ENCODE measurements at places on chromosomes 13 and 19.

DNA sequence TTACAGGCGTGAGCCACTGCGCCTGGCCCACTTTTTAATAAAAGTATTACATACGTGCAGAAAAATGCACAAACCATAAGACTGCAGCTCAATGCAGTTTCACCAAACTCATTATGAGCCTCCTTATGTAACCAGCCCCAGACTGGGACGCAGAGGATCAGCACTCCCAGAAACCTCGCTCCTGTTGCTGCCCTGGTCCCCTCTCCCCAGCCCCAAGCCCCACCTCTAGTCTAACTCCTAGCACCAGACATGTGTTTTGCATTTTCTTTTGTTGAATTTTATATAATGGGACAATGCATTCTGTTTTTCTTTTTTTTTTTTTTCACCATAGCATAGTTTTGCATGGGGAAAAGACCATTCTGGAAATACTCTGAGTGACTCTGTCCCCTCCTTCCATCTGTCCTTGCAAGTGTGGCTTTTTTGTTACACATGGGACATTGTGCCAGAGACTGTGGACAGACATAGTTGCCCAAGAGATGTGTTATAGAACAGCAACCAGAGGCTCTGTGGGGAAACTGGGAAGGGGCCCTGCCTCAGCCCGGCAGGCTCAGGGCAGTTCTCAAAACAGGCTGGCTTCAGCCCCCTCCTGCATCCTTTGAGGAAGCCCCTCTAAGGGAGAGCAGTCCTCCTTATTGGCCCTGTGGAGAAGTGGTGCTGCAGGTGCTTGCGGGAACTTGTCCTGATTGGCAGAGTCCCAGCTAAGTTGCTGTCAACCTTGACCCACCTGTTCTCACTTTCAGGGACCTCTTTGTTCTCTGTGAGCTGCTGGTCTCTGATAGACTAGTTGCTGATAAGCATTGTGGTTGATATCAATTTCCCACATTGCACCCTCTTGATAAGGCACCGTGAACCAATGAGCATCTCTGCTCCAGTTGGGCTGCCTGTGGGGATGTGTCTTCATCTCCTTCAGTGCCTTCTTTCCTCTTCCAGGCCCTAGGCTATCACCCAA is 13.8 kb upstream of the OLFM4 start:
- no peak for DNase-seq

DNA sequence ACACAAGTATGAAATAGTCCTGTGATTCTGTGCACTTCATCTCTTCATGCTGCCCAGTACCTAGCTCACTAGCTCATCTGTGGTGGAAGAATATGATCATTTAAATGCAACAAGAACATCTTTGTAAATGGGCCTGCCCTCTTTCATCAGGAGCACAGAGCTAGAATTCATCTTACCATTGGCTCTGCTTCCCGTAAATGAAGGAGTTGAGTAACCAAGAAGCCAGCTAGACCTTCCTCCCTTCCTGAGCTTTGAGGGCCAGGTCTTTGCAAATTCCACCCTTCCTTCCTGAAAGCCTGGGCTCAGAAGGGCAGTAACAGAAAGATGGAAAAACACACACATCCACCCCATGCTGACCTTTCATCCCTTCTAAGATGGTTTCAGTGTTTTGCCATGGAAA is 82.0 kb downstream of the FRY start:
- DNase-seq: no peak

DNA sequence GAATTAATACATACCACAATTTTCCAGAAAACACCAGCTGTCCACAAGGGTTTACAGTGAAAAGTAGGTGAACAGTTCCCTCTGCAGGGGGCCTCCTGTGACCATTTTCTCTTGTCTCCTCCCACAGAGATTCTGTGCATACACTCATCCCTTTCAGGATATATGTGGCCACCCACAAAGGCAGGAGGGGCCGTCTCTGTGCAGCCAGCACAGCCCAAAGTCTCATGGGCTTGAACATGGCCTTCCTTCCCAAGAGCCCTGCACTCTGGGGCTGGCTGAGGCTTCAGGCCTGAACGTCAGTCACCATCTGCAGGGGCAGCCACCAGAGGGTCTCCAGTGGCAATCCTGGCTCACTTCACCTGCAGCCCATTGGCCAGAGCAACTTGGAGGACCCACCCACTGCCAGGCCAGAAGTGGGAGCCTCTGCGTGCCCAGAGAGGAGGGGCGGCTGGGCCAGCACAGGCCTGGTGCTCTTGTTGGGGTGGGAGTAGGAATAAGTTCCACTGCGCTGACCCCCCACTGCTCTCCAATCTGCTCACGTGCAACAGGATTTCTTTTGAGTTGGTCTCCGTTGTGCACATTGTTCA is 25.1 kb downstream of the TMEM161A start:
- DNase-seq: no peak

DNA sequence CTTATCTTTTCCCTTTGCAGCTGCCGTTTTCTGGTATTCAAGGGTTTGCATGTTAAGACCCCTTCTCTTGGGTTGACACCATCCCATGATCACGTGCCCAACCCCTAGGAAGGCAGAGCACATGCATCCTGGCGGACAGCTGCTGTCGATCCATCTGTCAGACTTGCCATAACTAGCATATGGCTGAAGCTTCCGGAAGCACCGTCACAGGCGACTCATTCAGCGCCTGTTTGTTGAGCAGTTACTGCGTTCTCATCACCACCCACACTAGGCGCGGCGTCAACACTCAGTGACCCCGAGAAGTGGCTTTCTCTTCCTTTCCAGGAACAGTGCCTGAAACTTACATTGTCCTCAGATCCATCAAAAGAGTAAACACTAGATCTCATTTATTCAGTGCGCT is 93.6 kb downstream of the SOX1 start:
- no peak for DNase-seq

DNA sequence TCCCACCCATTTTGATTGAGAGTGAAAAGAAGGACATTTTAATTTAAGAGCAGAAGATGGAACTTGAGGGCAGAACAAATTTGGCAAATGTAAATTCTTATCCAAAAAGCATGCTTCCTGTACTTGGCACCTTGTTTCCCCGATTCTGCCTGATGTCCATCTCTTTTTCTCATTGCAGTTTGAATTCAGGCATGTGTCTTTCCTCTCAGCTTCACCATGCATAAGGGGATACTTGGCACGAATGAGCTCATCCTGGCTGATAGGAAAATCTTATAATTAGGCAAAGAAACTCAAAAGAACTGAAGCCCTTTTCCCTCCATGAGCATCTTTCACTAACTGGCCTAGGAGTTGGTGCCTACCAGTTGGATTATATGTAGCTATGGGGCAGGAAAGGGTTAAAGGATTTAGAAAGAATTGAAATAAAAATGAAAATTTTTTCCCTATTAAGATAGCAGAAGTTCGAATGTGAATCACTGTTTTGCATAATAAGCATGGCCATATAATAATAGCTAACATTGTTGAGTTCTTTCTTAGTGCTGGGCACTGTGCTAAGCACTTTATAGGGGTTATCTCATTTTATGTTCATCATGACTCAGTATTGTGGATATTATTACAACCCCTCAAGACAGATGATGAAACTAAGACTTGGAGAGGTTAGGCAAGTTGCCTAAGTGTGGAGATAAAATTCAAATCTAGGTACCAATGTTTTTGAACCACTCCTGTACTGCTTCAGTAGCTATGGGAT is 386.6 kb downstream of the KCNRG start:
- no peak for DNase-seq

DNA sequence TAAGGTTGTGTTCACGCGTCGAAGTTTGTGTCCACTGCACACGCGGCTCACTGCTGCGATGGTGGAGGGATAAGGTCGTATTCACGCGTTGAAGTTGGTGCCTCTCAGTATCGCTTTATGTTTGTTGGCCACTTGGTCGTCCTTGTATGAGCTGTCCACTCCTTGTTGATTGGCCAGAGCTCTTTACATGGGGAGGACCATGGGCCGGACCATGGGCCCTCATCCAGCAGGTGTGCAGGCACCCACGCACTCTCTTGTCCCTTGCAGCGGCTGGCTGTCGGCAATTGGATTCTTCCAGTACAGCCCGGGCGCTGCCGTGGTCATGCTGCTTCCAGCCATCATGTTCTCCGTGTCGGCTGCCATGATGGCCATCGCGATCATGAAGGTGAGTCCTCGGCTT is 17.6 kb downstream of the ADAT3 start:
- no peak for DNase-seq
